ENCODE measurements at places on chromosomes 7 and 10.

- no peak for DNase-seq
These were observed 19.4 kb downstream of the TRPV5 start for GRCh38 chr7:142914121-142914520.

GRCh38 chr10:32253821-32254220 lies 93.1 kb downstream of the EPC1 start:
- no peak for DNase-seq

DNA sequence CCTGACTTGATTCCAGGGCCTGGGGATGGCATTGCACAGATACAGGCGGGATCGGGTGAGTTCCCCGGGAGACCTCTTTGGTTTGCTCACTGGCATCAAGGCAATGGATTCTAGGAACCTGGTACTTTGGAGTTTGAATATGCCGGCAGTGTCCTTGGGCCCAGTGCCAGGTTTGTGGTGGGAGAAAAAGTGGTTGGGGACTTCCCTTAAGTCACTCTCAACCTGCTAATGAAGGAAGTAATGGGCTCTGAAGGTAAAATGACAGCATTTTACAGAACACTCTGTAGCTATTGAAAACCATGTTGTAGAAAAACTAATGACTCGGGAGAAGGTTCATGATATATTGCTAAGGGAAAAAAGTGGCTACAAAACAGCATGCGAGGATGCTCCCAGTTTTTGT lies 129.9 kb downstream of the CFAP58 start:
- no peak for DNase-seq

DNA sequence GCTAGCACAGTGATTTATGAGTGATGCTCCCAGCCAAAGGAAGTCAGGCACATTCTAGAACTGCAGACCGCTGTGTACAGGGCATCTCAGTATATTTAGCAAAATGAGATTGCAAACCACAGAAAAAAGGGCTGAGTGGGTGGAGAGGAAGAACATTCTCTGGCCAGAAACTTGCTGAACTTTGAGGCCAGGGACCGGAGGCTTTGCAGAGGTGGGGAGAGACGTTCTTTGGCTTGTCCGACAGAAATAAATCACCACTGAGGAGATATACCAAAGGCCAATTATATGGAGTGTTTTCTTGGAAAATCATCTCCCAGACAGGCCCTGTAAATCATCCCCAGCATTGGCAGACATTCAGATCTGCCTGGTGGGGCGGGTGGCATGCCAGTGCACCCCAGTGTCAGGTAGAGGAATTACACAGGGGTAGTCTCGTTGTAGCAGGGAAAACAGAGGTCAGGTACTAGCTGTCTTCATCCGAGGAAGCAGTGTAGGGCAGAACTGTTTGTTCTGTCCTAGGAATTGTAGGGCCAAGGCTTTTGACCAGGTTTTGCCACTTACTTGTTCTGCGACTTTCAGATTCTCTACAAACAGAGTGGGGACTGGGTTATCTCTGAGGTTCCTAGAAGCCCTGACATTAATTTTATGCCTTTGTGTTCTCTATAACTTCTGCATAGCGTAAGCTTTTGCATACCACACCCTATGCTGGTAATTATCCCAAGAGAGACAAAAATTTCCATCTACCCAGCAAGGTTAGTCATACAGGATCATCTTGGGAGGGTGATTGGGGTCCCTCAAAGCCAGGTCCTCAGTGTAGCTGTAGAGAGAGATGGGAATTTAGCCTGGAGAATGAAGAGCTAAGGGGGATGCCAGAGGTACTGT lies 655.6 kb downstream of the LRMDA start:
- no peak for DNase-seq

DNA sequence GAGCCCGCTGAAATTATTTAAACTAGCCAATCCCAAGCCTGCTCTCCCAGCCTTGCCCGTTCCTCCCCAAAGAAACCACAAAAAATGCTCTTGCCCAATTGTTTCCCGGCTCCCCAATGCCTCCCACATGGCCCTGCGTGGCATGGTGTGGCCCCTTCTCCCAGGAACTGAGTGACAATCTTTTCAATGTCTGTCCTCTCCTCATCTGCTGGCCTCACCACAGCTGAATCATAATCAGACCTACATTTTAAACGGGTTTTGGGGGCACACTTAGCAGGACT lies 201.5 kb downstream of the PRPF18 start:
- no peak for DNase-seq

- DNase-seq = no peak
These were observed 57.2 kb downstream of the CALML3 start for GRCh38 chr10:5581670-5582566.

Measured in thoracic aorta (tissue), 2 donors.